Pons (tissue), 1 donor: ENCODE measurements at places on chromosomes 2 and 18.

DNA sequence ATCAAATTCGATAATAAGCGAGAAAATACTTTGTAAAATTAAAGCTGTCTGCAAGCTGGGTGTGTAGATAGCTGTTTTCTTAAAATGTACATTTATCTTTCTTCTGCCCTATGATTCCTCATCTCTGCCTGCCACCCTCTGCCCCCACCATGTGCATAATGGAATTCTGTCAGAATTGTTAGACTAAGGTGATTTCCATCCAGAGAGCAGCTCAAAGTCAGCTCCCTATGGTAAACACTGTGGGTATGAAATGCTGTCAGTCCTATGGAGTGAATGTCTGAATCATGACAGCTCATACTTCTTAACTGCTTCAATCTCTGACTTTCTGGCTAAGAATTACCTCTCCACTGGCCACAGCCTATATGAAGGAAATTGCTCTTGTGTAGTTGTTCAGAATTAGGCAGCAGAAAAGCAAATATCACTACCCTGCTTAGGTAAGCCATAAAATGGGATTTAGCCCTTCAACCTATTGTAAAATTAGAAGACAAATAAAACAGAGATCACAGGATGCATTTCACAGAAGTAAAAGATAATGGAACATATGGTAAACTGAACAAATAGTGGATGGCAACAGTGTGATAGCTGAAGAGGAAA is 137.7 kb downstream of the CD8B2 start:
- DNase-seq: no peak

DNA sequence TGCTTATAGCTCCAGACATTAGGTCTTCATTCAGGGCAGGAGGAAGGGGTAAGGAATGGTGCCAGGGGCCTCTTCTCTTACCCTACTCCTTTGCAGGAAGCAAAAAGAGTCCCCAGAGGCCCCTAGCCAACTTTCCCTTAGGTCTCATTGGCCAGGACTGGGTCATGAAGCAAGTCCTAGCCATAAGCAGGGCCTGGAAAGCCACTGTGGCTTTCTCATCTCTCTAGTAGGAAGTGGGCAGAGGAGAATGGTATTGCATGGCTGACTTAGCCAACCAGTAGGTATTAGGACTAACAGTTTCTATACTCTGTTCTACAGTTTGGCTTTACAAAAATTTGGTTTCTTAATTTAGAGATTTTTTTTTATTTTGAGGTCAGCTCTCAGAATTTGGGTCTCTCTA is 4.8 kb downstream of the FAM228A start:
- no peak for DNase-seq

GRCh38 chr2:69384618-69385081 is 2.4 kb downstream of the GFPT1 start:
- no peak for DNase-seq

DNA sequence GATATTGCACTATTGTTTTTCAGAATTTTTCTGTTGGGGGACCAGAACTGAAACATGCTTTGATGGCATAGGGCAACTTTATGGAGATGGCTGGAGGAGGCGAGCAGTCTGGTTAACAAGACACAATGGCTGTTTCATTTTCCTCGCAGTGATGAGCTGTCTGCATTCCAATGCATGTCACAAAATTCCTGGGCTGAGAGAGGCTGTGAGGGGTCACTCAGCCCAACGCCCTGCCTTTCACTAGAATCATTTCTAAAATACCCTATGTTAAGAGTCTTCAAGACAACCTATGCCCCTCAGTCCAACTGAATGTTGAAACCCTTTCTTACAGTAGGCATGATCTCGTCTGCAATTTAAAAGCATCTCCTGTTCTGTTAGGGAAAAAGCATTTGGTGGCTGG is 1090.0 kb downstream of the BCL11A start:
- no peak for DNase-seq

DNA sequence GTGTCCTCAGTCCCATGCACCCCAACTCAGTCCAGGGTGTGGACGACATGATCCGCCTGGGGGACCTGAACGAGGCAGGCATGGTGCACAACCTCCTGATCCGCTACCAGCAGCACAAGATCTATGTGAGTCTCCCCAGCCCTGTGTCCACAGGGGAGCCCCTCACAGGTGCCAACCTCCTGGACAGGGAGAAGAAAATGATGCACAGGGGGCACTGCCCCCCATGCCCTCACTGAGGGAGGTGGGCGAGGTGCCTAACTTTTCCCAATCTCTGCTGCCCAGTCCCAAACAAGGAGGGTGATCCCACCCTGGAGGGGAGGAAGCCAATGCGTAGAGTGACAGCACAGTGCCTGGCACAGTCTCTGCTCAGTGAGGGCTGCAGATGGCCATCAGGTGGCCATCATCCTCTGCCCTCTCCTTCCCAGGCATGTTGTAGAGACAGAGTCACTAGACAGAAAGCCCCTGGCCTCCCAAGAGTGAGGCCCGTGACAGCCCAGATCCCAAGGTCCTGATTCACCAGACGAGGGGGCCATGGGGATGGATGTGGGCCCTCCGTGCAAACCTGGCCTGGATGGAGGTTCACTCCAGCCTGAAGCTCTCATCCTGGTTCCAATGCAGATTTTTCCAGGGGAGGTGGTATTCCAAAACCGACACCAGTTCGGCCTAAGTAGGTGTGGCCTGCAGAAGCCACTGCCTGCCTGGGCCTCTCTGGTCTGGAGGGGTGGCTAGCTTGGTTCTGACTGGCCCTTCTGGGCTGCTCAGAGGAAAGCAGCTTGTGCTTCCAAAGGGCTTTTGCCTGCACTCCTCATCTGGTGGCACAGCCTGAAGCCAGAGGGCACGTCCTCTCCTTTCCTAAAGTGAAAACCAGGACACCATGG is 30.0 kb downstream of the MYO7B start:
- no peak for DNase-seq

- no peak for DNase-seq
Observed at GRCh38 chr2:31414601-31415241, at the start of gene XDH. Gene XDH, minus strand, starts transcription at chr2:31414742. Its CDS starts 76 bp downstream, at chr2:31414666.

GRCh38 chr2:88091943-88092342 is 24.3 kb downstream of the SMYD1 start:
- no peak for DNase-seq

DNA sequence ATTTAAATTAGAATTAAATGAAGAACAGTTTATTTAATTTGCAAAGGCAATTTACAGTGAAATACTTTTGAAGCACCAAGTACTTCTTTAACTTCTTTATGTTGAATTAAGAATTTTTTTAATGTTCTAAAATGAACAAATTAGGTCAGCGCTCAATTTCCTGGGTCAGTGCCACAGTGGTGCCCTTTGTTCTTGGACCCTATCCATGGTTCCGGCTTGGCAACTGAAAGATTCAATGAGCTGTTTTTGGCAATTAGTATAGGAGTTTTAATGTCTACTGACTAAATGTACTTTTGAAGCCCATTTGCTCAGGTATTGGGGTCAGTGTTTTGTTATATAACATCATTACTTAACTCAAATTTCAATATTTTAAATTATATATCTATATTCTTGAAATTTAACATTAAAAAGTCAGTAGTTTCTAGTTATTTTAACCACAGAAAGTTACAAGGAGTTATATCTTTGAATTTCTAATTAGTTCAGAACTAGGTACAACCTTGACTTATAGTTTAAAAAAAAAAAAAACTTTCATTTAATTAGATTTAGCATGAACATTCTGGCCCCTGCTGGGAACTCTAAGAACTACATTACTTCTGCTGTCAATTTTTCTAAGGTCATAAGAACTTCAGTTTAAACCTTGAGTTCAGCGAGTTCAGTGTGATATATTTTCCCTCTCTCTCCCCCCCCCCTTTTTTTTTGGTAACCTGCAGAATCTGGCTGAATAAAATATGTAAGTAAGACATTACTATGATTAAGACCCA is 7.6 kb upstream of the MSTN start:
- peak; percentile 81 for DNase-seq

DNA sequence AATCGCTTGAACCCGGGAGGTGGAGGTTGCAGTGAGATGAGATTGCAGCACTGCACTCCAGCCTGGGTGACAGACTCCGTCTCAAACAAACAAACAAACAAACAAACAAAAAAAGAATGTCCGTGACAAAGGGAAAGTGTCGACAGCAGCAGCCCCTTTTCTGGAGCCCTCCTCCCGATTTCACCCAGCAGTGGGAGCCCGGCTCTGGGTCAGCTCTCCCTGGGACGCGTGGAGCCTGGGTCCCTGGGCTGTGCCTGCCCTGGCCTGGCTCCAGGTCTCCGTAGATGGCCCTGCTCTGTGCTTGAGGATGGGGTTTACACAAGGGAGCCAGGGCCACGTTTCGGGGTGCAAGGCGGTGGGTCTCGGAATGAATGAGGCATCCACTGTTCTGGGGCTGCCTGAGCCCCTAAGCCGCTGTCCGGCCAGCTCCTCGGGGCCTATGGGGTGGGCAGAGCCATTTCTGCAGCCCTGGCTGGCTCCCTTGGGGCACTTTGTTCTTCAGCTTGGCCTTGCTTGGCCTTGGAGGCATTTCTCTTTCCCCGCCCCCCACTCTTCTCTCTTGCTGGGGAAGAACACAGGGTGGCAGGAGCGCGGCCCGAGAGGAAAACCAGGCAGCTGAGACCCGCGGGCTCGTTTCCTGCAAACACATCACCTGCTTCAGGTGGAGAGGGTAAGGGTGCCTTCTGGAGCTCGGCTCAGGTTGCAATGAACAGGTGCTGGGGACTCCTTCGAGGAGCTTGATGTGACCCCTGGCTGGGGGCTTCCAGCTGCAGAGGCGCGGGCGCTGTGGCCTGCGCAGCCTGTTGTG is 29.1 kb downstream of the RTP5 start:
- no peak for DNase-seq

GRCh38 chr2:67008155-67008554 is 389.0 kb upstream of the ETAA1 start:
- DNase-seq: no peak

DNA sequence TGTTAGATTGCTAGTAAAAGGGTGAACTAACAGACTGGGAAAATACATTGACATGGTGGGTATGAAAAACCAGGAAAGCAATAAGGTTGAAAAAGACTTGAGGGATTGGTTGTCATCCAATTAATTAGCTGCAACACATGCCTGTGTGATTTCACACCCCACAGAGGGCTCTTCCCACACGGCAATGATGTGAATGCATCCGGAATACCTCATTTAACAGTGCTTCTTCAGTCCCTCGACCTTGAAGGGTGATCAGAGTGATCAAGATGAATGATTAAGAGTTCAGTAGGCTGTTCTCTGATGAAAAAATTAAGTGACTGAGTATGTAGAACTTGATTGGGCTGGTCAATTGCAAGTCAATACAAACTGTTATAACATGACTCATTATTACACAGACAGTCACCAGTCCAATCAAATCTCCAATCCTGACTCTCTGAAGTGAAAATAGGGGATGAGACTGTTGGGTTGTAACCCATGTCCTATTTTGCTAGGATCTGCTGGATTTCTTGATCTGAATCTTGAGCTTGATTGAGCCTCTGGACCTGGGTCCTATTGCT is 924.9 kb upstream of the FAM98A start:
- no peak for DNase-seq

GRCh38 chr2:227347117-227347516 is 22.1 kb downstream of the MFF start:
- DNase-seq: no peak
